ENCODE measurements at places on chromosomes 7 and 10. TPM values are rescaled to one million over a fixed set of nuclear protein-coding genes. Genes with fewer than 3 reads are reported as not detected.

The FAM13C gene
- total RNA-seq, result not detected

The HOXA11 gene
- total RNA-seq, result not detected

The IMPDH1 gene
- total RNA-seq, result 56.3 TPM

The ASB13 gene
- total RNA-seq, result 9.0 TPM

The TMEM139 gene
- 0.71 TPM for total RNA-seq

The PRKCQ gene
- total RNA-seq, result 66.1 TPM

The SKIDA1 gene
- 0.20 TPM for total RNA-seq

The PRTFDC1 gene
- 0.81 TPM for total RNA-seq

The DENND2A gene
- total RNA-seq, result not detected

The GPNMB gene
- not detected for total RNA-seq

The FAM25A gene
- not detected for total RNA-seq

The EN2 gene
- not detected for total RNA-seq

The MSMB gene
- total RNA-seq, result not detected

The MORN4 gene
- 1.5 TPM for total RNA-seq

The NT5C3A gene
- total RNA-seq, result 46.1 TPM

The GIMAP7 gene
- 252 TPM for total RNA-seq

The ACTL6B gene
- not detected for total RNA-seq

The COL28A1 gene
- total RNA-seq, result not detected

The NUTM2A gene
- 0.50 TPM for total RNA-seq

The SPDYE16 gene
- 0.36 TPM for total RNA-seq

The SAP25 gene
- 41.5 TPM for total RNA-seq

The NEUROG3 gene
- total RNA-seq, result not detected

The ZNF92 gene
- total RNA-seq, result 15.9 TPM

The AASS gene
- total RNA-seq, result 0.67 TPM

The CXCL12 gene
- not detected for total RNA-seq

The OPN4 gene
- total RNA-seq, result not detected

The EBLN1 gene
- not detected for total RNA-seq

The C10orf67 gene
- 0.17 TPM for total RNA-seq

The ZC3HAV1L gene
- 15.2 TPM for total RNA-seq

The CLRN3 gene
- not detected for total RNA-seq
